Central memory CD8-positive, alpha-beta T cell (primary cell): ENCODE measurements at places on chromosomes 2 and 18.

DNA sequence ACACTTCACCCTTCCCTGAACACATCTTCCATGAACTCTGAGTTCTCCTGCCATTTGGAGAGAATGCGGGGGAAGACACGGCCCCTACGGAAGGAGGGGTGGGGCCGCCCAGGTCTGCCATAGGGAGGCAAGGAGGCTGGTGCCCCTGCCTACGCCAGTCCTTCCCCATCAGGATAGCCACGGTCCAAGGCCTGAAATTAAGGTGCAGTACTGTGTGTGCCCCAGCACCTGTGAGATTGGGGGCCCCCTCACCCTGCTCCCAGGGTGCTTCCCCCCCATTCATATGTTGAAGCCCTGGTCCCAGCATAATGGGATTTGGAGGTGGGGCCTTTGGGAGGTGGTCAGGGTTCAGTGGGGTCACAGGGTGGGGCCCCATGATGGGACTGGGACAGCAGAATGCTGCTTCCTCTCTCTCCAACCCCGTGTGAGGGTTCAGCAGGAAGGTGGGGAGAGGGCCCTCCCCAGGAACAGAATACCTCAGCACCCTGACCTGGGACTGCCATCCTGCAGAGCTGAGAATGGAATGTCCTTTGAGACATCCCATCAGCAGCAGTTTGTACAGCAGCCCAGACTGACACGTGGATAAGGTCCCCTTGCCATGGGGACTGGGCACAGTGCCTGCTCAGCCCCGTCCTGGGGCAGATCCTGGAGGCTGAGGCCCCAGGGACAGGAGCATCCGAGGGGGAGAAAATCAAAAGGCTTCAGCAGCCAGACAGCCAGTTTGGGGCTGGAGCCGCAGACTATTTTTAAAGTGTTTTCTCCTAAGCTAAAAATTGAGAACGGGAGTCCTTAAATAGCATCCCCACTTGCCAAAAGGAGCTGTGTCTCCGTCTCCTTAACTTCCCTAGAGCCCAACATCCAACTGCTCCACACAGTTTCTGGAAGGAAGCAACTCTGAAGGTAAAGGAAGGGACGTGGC, 105.1 kb downstream of the NDUFA10 start:
- DNase-seq = no peak

GRCh38 chr2:210250622-210251021, 25.4 kb upstream of the ACADL start:
- DNase-seq = no peak

DNA sequence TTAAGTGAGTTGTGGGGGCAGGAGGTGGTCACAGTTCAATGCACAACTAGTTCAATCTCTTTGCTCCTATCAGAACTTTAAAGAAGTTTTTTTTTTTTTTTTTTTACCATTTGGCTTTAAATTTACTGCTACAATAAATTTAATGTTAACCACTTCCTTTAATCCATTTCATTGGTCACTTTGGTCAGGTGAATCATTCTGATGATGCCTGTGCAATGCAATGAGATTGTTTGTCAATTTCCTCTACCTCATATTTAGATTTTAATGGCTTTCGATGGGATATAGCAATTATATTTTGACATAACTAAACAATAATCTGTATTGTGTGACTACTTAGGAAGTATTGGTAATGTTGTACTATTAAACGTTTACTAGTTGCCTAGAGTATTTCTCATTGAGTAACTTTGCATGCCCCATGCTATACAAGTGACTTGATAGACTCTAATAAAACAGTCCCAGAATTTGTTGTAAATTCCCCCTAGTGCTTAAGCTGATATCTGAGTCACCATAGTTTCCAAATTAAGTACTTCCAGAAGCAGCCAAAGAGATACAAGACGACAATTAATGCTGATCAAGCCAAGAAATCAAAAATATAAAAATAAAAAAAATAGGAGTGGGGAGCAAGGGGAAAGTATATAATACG, 52.9 kb upstream of the SERPINB2 start:
- no peak for DNase-seq

DNA sequence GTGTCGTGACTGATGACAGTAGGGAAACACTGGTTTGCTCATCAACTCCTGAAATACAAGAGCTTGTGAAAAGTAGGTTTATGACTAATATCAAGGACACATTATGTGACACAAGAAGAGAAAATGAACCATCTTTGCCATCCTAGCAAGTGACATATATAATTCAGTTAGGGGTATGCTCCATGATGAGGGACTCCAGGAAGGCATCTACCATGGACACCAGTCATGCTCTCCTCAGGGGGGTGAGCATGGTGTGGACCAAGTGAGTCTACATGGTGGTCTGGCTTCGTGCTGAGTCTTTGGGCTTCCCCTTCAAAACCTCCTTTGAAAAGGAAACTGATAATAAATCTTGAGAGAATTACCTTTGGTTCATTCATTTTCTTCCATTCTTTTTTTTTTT, 11.7 kb upstream of the SERPINB5 start:
- no peak for DNase-seq

DNA sequence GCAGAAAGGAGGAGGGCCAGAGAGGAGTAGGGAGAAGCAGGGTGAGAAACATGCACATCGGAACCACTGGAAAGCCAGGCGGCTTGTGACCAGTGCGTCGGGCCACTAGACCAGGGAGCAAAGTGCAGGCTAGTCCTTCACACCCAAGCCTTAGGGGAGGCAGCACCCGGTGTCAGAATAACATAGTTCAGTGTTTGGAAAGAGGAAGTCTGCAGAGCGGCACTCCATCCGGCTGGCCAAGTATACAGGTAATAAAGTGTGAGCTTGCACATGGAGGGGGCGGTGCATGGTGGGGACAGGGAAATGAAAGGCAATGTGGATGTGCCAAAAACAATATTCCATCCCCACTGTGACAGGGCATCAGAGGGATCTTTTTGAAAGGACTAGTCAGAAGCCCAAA, 69.7 kb downstream of the ZNF521 start:
- no peak for DNase-seq

DNA sequence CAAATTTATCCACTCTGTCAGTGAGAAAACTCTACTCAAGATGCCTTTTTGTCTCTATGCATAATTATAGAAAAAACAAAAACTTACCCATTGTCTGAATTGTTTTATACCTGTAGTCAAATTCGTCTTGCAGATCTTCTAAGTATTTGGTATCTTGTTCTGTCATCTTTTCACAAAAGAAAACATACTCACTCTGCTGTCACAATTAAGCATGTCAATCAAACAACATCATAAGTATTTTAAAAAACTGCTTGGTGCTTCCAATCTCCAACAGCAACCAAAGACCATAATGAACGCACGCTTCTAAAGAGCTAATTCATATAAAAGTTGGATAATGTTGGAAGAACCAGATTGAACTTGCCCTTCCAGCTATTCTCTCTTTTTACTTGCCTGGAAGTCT, 55.6 kb upstream of the STAT1 start:
- DNase-seq = no peak

GRCh38 chr2:197993363-197993762, 189.0 kb downstream of the PLCL1 start:
- no peak for DNase-seq

GRCh38 chr18:78422336-78422735, 557.3 kb upstream of the SALL3 start:
- DNase-seq = no peak

- DNase-seq = no peak
Observed at GRCh38 chr2:69667805-69668382, 24.4 kb upstream of the AAK1 start.

DNA sequence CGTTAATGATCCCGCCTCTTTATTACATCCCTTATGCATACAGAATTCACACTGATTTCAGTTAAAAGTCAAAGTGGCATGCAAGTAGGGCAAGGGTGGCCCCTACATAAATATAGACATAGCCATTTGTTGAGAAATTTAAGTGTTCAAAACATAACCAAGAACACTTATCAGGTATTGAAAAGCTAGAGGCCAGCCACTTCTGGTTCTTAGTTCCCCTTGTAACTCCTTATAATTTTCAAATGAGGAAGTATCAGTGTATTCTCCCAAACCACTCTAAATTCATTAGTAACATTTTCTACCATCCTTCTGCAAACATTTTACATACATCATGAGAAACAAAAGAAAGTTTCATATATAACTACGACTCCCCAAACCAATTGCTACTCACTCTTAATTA, 5.8 kb upstream of the ARL5A start:
- no peak for DNase-seq

DNA sequence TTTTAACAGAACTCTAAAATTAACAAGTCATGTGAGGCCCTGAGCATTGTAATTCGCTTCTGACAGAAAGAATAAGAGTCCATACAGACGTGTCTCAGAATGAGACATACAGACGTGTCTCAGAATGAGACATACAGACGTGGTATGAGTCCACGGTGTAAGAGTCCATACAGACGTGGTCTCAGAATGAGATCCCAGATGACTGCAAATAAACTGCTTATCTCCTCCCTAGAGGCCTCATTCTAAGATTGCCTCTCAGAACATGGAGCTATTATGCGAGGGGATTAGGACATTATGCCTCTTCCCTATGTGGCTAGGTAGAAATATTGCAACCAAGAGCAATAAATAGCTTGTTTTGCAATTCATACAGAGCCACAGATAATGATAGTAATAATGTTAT, 63.9 kb downstream of the NEB start:
- DNase-seq = no peak

DNA sequence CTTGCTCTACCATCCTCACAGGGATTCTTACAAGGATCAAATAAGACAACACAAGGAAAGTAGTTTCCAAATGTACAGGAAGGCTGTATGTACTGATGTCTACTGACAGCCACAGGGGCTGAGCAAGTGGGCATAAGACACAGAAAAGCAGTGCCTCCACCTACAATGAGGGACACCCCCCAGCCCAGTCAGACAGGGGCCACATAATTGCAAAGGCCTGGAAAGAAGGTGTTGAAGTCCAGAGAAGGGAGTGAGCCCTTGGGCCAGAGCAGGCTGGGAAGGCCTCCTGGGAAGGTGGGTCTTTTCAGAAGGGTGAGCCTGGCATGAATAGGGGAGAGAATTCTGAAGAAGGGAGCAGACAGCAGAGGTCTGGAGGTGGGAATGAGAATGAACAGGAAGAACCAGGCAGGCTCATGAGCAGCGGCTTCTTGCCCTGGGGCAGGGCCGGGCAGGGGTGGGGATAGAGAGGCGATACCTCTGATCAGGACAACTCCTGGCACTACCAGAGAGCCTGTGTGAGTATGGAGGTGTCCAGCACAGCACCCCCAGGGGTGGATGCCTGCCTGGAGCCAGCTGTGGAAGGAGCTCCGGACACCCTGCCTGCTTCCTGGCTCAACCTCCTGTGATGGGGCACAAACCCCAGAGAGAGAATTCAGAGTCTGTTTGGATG, 30.1 kb downstream of the HS1BP3 start:
- no peak for DNase-seq
